ENCODE measurements at places on chromosomes 13 and 19.

- no peak for DNase-seq
Observed at GRCh38 chr19:54256250-54257115, 590 bp downstream of the LILRB5 start.

- DNase-seq, result no peak
Observed at GRCh38 chr13:81745391-81745790, 1404.5 kb upstream of the SPRY2 start.

DNA sequence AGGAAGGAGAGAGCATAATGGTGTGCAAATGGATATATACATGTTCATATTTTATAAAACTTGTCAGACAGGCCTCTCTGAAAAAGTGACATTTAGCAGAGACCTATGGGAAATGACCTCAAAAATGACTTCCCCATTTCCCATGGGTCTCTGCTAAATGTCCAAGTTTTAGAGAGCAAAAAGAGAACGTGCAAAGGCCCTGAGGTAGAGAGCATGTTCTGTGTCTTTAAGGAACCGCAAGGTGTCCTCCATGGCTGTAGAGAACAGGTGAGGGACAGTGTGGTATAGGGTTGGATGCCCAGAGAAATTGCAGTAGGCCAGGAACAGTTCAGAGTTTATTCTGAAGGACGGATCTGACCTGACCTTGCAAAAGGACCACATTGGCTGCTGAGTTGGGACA, 113.2 kb upstream of the RNF113B start:
- DNase-seq, result no peak

DNA sequence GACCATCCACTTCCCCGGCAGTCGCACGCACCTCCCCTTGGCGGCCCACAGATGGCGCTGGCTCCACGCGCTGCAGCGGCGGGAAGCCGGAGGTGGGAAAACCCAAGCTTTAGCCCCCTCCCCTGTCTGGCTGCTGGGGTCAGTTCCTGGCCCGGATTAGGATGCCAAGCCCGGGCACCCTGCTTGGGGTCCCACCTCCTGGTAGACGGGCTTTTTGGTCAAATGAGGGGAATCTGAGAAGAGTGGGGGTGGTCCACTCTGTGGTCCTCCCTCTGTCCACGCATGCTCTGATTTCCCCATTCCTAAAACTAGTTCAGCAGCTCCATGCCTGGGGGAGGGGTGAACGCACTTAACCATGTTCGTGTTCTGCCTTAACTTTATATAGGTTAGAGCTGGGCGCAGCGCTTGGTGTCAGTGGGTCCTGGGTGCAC, 8.1 kb upstream of the ADGRE2 start:
- DNase-seq, result peak; percentile 52
